SK-N-SH (cell line): ENCODE measurements at places on chromosomes 2 and 18. TPM values are rescaled to one million over a fixed set of nuclear protein-coding genes. Genes with fewer than 3 reads are reported as not detected.

Gene FAM136A
- polyA plus RNA-seq = 43.3 and 50.6 TPM in 2 replicates

Gene TXNDC2
- polyA plus RNA-seq = 0.06 and 0.07 TPM in 2 replicates

Gene LAMA3
- 3.5 and 3.8 TPM in 2 replicates for polyA plus RNA-seq

Gene ARHGEF33
- 0.08 and 0.25 TPM in 2 replicates for polyA plus RNA-seq

Gene ADD2
- 0.30 and 0.50 TPM in 2 replicates for polyA plus RNA-seq

GRCh38 chr2:118698564-118698963 is 148.9 kb downstream of the EN1 start:
- H3K4me1 ChIP-seq = no peaks in the 10 kb centered on the region
- no peaks in the 10 kb centered on the region for H3K36me3 ChIP-seq
- DNase-seq = no peak
- H3K4me3 ChIP-seq = no peak overlapping the region
- H3K27me3 ChIP-seq = no peaks in the 10 kb centered on the region
- H3K27ac ChIP-seq = no peak overlapping the region

- peaks cover 6% of the 10 kb centered on the region for H3K36me3 ChIP-seq
- H3K27ac ChIP-seq = no peak overlapping the region
- peaks cover 22% of the 10 kb centered on the region; the same call in 1 of the 2 replicates for H3K27me3 ChIP-seq
- peak overlapping the region; percentile 48; the same call in 1 of the 2 replicates for H3K4me3 ChIP-seq
- H3K4me1 ChIP-seq = no peaks in the 10 kb centered on the region; the same call in 1 of the 2 replicates
These were observed 979 bp downstream of the LONRF2 start for GRCh38 chr2:100321179-100321865.

DNA sequence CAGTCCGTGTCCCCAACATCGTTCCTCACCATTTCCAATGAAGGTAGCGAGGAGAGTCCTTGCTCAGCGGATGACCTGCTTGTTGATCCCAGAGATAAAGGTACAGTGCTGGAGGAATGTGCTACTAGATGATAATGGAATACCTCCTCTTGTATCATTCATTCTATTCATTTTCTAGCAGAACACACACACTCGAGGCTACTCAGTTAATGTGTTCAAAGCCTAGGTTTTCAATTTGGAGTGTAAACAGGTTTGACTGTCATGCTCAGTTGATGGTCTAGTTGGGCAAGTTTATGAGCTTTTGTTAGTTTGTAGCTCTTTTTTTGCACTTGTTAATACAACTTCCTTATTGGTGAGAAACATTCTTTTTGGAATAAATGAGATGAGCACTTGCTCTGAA is 114.2 kb downstream of the ICA1L start:
- H3K4me3 ChIP-seq = no peak overlapping the region
- no peaks in the 10 kb centered on the region for H3K4me1 ChIP-seq
- H3K27ac ChIP-seq = no peak overlapping the region
- DNase-seq = no peak
- H3K27me3 ChIP-seq = no peaks in the 10 kb centered on the region

DNA sequence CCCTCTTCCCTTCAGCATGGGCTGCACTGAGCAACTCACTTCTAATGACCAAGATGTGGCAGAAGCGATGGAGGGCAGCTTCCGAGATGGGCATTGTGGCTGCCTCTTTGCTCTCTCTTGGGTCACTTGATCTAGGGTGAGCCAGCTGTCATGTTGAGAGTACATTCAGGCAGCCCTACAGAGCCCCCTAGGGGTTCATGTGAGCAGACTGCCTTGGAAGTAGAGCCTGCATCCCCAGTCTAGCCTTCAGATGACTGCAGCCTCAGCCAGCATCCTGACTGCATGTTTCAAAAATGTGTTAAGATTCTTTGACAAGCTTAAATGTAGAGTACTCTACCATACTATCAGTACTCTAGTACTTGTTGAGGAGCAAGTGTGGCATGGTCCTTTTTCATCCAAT is 143.9 kb downstream of the NCK2 start:
- no peaks in the 10 kb centered on the region for H3K4me1 ChIP-seq
- no peak overlapping the region for H3K4me3 ChIP-seq
- peaks cover 8% of the 10 kb centered on the region for H3K36me3 ChIP-seq

DNA sequence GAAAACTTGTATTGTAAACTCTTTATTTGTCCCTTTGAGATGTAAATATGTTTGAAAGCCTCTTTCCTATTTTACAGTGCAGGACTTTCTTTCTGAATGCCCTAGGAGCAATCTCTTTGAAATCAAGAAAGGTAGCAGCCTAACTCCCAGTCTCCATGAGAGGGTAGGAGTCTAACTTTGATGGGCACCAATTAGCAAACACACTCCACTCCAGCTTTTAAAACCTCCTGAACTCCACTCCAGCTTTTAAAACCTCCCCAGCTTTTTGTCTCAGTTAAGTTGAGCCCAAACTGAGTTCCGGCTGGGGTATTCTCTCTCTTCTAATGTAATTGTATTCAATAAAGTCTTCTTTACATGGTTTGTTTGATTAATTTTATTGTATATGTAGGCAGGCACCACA is 493.7 kb upstream of the CDH7 start:
- DNase-seq = no peak
- H3K36me3 ChIP-seq = no peaks in the 10 kb centered on the region
- no peaks in the 10 kb centered on the region for H3K27me3 ChIP-seq
- H3K4me1 ChIP-seq = no peaks in the 10 kb centered on the region

GRCh38 chr2:119283873-119284331 is 60.3 kb downstream of the STEAP3 start:
- no peaks in the 10 kb centered on the region for H3K27me3 ChIP-seq
- H3K4me3 ChIP-seq = no peak overlapping the region
- no peak overlapping the region for H3K27ac ChIP-seq
- no peaks in the 10 kb centered on the region for H3K36me3 ChIP-seq
- no peak for DNase-seq

- peak overlapping the region; percentile 60 for H3K4me3 ChIP-seq
- H3K27ac ChIP-seq = no peak overlapping the region; the same call in 1 of the 2 replicates
- H3K36me3 ChIP-seq = no peaks in the 10 kb centered on the region
- no peak for DNase-seq
- H3K27me3 ChIP-seq = no peaks in the 10 kb centered on the region
These were observed 44.9 kb upstream of the YWHAQ start for GRCh38 chr2:9675415-9676351.

DNA sequence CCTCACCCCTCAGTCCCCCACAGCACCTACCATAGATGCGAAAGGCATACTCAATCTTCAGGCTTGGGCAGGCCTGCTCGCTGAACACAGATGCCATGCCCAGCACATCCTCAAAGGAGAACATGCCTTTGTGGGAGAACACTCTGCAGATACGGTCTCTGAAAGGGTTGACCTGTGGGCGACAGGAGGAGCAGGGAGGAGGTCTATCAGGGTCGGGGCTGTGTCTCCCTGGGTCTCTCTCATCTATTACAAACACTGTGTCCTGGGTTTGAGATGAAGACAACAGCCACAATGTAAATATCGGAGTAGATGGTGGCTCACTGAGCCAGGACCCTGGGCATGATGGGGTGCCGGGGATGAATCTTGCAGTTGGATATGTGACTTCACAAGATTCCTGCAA is 46.0 kb downstream of the CIB4 start:
- no peak for DNase-seq
- no peaks in the 10 kb centered on the region for H3K36me3 ChIP-seq
- no peaks in the 10 kb centered on the region for H3K4me1 ChIP-seq
- peaks cover 60% of the 10 kb centered on the region for H3K27me3 ChIP-seq

DNA sequence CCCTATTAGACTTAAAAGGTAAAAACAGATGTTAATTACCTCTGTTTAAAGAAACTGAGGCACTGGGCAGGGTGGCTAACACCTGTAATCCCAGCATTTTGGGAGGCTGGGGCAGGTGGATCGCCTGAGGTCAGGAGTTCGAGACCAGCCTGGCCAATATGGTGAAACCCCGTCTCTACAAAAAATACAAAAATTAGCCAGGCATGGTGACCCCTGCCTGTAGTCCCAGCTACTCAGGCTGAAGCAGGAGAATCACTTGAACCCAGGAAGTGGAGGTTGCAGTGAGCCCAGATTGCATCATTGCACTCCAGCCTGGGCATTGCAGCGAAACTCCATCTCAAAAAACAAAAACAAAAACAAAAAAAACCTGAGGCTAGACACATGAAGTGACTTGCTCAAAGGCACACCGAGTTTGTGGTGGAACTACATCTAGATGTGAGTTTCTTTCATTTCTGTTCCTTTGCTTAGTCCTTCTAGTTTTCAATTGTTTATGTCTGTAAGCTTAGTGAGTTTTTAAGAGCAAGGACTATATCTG is 40.7 kb downstream of the SLC4A1AP start:
- H3K4me3 ChIP-seq = no peak overlapping the region
- H3K27ac ChIP-seq = no peak overlapping the region
- H3K4me1 ChIP-seq = peaks cover 10% of the 10 kb centered on the region; the same call in 1 of the 2 replicates
- H3K36me3 ChIP-seq = no peaks in the 10 kb centered on the region
- no peaks in the 10 kb centered on the region for H3K27me3 ChIP-seq

DNA sequence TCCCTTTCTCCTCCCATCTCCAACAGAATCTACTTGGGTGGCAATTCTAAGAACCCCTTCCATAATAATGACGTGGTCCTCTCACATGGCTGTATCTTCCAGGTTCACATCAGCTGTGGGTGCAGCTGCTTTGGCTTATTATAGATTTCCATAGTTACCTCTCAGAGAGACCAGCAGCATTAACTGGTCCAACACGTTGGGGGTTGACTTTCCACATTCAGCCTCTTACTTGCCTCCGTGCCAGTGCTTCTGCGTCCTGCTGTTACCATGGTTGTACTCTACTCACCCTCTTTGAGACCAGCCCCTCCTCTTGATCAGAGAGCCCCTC is 570.7 kb downstream of the PLCL1 start:
- DNase-seq = no peak
- no peak overlapping the region for H3K4me3 ChIP-seq
- H3K27ac ChIP-seq = no peak overlapping the region
- H3K4me1 ChIP-seq = no peaks in the 10 kb centered on the region
- H3K36me3 ChIP-seq = no peaks in the 10 kb centered on the region

DNA sequence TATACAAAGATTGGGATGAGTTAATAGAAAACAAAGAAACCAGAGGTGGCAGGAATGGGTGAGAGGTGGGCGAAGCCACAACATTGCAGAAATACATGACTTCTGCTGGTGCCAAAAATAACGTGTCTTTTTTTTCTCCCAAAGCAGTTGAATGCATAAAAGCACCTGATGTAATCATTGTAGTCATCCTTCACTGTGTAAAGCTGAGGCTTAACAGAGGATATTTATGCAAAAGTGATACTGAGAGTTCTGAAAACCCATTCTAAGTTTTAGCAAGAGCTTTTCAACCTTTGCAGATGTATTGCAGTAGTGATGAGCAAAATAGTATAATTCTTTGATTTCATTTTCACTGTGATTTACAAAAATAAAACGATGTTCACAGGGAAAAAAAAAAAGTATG is 173.0 kb downstream of the PTGR3 start:
- no peaks in the 10 kb centered on the region for H3K27me3 ChIP-seq
- H3K27ac ChIP-seq = no peak overlapping the region
- H3K4me3 ChIP-seq = no peak overlapping the region
- DNase-seq = no peak
- no peaks in the 10 kb centered on the region for H3K36me3 ChIP-seq

GRCh38 chr2:11790228-11790627 is 43.8 kb downstream of the LPIN1 start:
- no peak overlapping the region for H3K4me3 ChIP-seq
- peaks cover 83% of the 10 kb centered on the region for H3K36me3 ChIP-seq
- no peaks in the 10 kb centered on the region for H3K27me3 ChIP-seq
- peaks cover 6% of the 10 kb centered on the region; the same call in 1 of the 2 replicates for H3K4me1 ChIP-seq

GRCh38 chr2:23260621-23261020 is 124.4 kb upstream of the KLHL29 start:
- H3K4me3 ChIP-seq = no peak overlapping the region
- H3K36me3 ChIP-seq = no peaks in the 10 kb centered on the region
- no peaks in the 10 kb centered on the region for H3K27me3 ChIP-seq
- no peaks in the 10 kb centered on the region for H3K4me1 ChIP-seq
- DNase-seq = no peak

DNA sequence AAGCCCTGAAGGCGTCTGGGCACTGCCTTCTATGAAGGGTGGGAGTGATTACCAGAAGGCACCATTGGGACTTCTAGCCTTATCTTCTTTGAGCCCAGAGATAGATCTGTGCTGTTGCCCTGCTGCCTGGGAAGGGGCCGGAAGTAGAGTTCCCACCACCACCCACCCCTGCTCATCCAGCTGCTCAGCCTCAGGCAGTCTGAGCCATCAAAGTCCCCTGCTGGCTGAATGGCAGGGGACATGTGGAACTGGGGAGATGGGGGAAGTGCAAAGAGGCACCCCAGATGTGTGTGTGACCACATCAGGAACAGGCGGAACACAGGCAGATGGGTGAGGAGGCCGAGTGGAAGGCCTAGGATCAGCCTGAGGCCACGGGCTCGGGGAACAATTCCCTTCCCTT is 3.3 kb upstream of the WNT10A start:
- peak overlapping the region; percentile 78 for H3K27ac ChIP-seq
- H3K27me3 ChIP-seq = peaks cover 46% of the 10 kb centered on the region
- peak; percentile 67 for DNase-seq
- H3K4me1 ChIP-seq = no peaks in the 10 kb centered on the region
- H3K36me3 ChIP-seq = no peaks in the 10 kb centered on the region

DNA sequence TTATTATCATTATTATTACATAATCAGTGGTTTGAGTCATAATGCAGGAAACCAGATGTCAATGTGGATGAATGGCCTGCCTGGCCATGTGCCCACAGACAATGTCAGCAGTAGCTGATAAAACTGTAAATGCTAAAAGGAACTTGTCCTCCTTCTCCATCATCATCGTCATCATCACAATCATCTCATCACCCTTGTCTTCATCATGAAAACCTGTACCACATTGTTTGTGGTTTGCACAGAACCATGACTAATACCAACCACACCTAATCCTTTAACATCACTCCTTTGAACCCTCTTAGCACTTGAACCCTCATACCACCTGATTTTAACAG is 96.0 kb downstream of the HNMT start:
- peaks cover 8% of the 10 kb centered on the region for H3K4me1 ChIP-seq
- H3K36me3 ChIP-seq = no peaks in the 10 kb centered on the region
- no peaks in the 10 kb centered on the region for H3K27me3 ChIP-seq
- DNase-seq = peak; percentile 11
- no peak overlapping the region for H3K4me3 ChIP-seq

DNA sequence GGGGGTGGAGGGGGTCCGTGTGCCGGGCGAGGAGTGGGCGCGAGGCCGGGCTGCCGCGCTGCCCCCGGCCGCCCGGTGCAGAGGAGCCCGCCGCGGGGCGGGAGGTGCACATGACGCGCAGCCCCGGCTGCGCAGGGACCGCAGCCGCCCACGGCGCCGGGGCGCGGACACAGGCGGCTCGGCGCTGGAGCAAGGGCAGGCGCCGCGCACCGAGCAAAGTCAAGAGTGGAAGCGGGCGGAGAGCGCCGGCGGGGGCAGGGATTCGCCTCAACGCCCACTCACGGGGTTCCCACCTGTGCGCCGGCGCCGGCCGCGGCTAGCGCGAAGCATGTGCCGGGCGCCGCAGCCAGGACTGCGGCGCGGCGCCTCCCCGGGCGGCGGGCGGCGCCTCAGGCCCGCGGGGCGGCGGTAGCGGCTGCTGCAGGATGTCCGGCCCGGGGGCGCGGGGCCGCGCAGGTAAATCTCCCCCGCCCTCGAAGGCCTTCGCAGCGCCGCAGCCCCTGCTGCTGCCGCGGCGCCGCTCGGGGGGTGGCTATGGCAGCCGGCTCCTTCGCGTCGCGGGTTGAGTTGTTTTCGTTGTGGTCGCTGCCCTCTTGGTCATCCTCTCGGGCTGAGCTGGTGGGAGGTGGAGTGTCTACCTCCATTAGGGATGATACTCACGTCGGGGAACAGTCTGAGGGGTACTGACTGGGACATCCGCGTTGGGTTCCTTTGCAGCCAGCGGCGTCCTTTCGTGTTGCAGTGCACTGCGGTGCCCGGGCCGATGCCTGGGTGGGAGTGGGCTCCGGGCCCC is 216.3 kb upstream of the DTNA start:
- no peak overlapping the region for H3K27ac ChIP-seq
- H3K27me3 ChIP-seq = no peaks in the 10 kb centered on the region
- peak overlapping the region; percentile 53 for H3K4me3 ChIP-seq
- H3K36me3 ChIP-seq = no peaks in the 10 kb centered on the region
- peak; percentile 84 for DNase-seq
